Large intestine (tissue), 12 donors: ENCODE measurements at places on chromosomes 16 and 17. TPM values are rescaled to one million over a fixed set of nuclear protein-coding genes. Genes with fewer than 3 reads are reported as not detected.

GRCh38 chr17:48439875-48440505 lies 10.0 kb upstream of the SKAP1 start:
- no peak overlapping the region for H3K4me3 ChIP-seq
- no peaks in the 10 kb centered on the region for H3K4me1 ChIP-seq
- no peak for DNase-seq
- no peaks in the 10 kb centered on the region for H3K27me3 ChIP-seq
- H3K36me3 ChIP-seq: no peaks in the 10 kb centered on the region

DNA sequence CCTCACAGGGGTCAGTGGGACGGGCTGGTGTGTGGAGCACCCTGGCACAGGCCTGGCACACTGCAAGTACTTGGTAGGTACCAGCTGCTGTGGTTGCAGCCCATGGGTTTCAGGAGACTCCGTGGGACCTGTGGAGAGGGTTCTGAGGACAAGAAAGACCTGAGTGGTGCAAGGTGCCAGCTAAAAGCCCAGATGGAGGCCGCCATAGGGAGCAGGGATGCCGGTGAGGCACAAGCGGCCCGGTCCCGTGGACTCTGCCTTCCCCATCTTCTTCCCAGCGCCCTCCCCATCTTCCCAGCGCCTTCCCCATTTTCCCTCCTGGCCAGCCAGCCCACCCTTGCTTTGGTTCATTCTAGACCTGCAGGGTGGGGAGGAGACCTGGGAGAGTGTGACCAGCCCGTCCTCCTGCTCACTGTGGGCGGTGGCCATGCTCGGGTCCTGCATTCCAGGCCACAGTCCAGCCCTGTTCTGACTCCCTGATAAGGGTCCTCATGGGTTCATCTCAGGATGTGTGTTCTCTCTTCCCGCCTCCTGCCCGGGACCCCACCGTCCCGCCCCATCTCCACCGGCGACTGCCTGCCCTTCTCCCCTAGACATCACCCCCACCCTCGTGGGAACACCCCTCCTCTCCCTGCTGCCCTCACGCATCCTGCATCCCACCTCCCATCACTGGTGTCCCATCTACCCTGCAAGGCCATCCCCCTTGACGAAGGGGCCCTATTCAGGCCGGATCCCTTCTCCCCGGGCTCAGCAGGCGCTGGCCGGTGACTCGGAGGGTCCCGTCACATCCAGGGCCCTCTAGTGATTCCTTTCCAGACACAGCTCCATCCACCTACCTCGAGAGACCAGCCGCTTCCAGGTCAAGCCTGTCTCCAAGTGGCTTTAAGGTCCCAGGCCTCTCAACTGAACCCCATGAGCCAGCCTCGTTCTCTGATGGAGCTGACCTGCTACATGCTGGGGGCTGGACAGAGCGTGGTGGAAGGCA lies 3.4 kb downstream of the ZNF469 start:
- H3K4me1 ChIP-seq: peaks cover 7% of the 10 kb centered on the region
- no peak overlapping the region for H3K27ac ChIP-seq
- no peaks in the 10 kb centered on the region for H3K36me3 ChIP-seq
- no peak overlapping the region for H3K4me3 ChIP-seq
- no peak for DNase-seq

DNA sequence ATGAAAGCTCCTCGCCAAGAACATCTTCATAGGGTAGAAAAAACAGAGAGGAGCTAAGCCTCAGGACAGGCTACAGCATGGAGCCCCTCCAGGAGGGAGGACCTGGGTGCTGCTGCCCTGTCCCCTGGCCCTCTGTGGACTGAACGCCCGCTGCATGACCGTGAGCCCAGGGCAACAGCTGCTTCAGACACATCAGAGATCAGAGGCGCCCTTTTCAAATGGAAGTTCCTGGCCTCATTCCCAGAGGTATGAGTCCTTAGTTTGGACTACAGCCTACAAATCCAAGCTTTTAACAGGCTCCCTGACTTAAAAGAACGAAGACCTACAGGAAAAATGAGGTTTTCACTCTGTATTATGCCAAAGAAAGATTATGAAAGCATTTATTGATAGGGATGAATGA lies 48.5 kb downstream of the ZNF18 start:
- H3K27ac ChIP-seq: no peak overlapping the region
- H3K4me1 ChIP-seq: no peaks in the 10 kb centered on the region
- DNase-seq: no peak
- H3K36me3 ChIP-seq: no peaks in the 10 kb centered on the region
- H3K27me3 ChIP-seq: no peaks in the 10 kb centered on the region

DNA sequence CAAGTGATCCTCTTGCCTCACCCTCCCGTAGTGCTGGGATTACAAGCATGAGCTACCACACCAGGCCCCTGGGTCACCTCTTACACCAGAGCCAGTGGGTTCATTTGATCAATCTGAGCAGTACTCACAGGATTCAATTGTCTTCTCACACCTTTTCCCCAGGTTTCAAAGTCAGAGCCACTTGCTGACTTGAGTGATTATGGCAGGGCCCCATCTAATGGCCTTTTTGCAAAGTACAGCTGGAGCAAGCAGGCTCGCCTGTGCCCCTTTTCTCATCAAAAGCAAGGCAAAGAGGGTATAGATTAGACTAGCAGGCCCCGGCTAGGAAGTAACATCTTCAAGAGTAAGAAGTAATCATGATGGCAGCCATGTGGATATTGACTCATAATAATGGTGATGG lies 114.8 kb upstream of the NOL11 start:
- H3K4me1 ChIP-seq: no peaks in the 10 kb centered on the region
- no peaks in the 10 kb centered on the region for H3K36me3 ChIP-seq
- DNase-seq: no peak
- no peak overlapping the region for H3K27ac ChIP-seq
- no peak overlapping the region for H3K4me3 ChIP-seq
- no peaks in the 10 kb centered on the region for H3K27me3 ChIP-seq

The IRF8 gene
- 35.4 TPM for polyA plus RNA-seq

The DNAH2 gene
- 0.09 TPM for polyA plus RNA-seq

The SPNS1 gene
- polyA plus RNA-seq: 62.8 TPM
